ENCODE measurements at places on chromosomes 6 and 20.
A peak's percentile ranks its signal among the peaks of the same experiment; 100 is the strongest.

GRCh38 chr20:11799281-11799684 is 118.4 kb upstream of the BTBD3 start:
- DNase-seq = no peak

DNA sequence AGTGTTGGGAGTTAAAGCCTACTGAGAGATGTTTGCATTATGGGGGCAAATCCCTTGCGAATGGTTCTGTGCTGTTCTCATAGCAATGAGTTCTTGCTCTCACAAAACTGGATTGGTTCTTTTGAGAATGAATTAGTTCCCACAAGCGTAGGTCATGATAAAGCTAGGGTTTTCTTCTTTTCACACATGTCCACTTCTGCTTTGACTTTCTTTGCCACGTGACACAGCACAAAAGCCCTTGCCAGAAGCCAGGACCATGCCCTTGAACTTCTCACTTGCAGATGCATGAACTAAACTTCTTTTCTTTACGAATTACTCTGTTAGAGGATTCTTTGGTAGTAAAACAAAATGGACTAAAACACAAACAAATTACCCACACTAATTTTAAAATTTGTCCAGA is 922.8 kb downstream of the EPHA7 start:
- no peak for DNase-seq

DNA sequence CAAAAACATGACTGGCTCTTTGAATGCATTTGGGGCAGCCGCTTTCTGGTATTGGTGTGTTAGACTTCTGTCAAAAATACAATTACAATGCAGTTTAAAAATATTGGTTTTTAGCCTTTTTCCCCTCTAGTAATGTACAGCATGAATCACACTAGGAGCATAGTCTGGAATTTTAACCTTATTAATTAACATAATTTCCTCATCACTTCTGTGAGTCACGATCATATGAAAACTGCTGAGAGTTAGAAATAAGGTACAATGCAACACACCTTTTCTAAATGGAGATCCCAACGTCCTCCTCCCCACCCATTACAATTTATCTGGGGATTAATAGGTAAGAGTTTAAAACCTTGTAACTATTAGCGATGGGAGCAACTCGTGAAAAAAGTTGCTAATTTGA is 297.1 kb upstream of the RIMS1 start:
- DNase-seq = no peak

DNA sequence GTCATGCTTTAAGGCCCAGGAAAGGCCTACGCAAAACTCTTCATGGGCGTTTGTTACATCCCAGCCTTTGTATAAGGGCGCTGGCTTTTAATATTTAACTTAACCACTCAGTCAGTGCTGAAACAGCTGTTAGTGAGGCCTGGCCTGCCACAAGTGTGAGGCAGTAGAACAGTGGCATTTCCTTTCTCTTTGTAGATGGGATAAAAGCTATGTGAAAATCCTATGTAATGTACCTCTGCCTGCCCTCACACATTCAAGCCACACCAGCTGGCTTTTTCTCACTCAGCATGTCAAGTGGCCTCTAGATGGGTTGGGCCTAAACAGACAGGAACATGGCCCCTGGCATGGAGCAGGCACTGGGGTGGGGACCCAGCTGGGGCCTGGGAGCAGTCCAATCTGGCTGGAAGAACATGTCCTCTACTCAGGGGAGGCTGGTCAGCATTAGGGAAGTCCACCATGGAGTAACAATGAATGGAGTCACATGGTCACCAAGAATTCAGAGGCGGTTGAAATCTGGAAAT is 20.7 kb downstream of the CGA start:
- DNase-seq = peak; percentile 13

GRCh38 chr6:31681135-31681671 is 336 bp upstream of the LY6G5C start:
- peak; percentile 31 for DNase-seq

GRCh38 chr6:106287215-106287614 is 38.3 kb downstream of the ATG5 start:
- DNase-seq = no peak

DNA sequence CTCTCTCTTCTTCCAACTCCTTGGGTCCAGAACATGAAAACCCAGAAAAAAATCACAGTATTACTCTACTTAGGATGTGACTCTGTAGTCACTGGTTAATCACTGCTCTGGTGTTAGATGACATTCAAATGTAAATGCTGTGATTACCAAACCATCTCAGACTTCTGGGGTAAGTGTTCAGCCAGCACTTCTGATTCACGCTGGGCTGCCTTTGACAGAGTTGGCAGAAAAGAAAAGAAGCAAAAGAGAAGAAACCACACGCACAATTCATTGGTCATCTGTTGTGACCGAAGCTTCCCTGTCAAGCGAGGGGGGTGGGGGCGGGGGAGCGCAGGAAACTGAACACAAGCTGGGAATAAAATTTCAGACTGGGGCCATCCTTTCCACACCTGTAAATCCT is 82.7 kb downstream of the PSMG4 start:
- DNase-seq = peak; percentile 96

DNA sequence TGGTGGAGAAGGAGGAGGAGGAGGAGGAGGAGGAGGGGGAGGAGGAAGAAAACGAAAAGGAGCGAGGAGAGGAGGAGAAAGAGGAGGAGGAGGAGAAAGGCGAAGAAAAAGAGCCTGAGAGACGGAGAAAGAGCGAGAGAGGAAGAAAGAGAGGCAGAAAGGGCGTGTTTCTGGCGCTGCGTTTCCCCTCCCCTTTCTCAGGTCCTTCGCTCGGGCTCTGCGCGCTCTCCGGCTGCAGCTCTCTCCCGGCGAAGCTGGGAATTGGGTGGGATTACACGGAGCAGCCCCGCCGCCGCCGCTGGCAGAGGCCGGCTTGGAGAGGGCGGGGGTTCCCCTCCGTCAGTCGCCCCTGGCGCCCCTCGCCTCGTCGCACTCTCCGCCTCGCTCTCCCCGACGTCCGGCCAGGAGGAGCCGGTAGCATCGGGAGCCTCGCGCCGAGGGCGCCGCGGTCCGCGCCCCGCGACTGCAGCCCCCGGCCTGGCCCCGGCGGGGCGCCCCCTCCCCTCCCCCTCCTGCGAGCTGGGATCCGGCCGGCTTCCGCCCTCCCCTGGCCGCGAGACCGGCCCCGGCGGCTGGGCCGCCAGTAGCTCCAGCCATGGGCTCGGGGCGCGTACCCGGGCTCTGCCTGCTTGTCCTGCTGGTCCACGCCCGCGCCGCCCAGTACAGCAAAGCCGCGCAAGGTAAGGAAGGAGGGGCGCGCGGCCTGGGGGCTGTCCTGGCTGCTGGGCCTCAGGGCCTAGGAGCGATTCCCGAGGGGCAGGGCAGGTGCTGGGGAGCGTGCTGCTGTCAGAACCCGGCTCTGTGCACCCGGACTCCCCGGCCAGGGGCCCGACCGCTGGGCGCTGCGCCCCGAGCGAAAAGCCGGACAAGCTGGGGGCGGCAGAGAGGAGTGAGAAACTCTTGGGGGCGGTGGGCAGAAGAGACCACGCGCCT is at the start of gene SCUBE3:
TSS of gene SCUBE3 (plus strand) at position 133 of the 933 bp plus-strand sequence. CDS start at position 596, 463 bp downstream.
- no peak for DNase-seq

DNA sequence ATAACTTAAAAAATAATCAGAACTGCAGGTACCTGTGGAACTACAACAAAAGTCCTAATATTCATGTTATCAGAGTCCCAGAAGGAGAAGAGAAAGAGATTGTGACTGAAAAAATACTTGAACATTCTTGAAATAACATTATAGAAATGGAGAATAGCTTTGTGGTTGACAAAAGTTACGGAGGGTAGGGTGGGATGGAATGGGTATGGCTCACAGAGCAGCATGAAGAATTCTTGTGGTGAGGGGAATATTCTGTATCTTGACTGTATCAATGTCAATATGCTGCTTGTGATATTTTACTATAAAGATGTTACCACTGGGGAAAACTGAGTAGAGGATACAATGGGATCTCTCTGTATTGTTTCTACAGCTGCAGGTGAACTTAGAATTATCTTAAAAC is 122.5 kb downstream of the DST start:
- DNase-seq = no peak

- DNase-seq = no peak
Measured at GRCh38 chr6:99409672-99410071, 15.4 kb downstream of the PNISR start.

DNA sequence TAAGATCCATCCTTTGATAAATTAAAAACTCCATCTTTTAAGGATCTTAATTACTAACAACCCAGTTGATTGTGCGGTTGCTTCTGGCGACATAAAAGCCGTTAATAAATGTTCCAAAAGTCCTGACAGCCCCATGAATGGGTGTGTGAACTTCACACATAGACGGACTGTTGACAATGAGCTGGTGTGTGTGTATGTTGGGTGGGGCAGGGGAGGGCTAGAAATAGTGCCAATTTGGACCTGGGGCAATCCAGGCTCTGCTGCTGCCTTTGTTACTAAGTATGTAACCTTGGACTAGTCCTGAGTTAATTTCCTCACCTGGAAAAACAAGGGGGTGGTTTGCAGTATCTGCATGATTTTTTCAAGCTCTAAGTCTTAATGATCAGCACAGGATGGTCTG is 4.2 kb downstream of the MAS1 start:
- DNase-seq = no peak

DNA sequence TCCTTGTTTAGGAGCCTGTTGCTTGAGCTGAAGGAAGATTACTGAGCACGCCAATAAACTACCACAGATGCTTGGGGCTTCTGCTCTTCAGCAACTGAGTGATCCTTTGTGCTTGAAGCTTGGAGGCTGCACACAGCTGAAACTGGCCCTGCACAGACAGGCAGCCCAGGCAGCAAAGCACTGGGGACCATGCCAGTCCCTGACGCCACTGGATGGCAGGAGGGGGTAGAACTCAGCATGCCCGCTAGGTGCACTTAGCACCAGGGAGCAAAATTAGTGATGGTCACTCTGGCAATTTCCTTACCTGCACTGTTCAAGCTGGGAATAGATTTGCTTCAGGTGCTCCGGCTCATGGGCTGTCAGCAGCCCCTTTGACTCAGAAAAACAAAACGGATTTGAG is 91.5 kb downstream of the FAM50B start:
- DNase-seq = no peak

- no peak for DNase-seq
Measured at GRCh38 chr6:167965592-167966539, 31.6 kb upstream of the KIF25 start.

DNA sequence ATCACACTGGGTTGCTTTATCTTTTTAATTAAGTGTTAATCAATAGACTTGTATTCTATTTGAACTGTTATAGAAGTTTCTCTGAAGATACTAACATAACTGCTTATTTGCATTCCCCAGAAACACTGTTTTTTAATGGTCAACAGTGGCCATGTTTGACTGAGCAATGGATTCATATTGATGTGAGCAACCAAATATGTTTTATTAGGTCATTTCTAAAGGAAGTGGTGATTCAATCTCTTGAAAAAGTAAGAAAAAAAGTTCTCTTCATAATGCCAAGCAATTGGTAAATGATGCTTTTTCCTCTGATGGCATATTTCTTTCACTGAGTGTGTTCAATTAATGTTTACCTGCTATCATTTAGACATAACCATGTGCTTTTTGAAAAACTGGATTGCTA is 593.0 kb upstream of the CITED2 start:
- no peak for DNase-seq

- DNase-seq = no peak
Measured at GRCh38 chr6:124797224-124797623, 165.0 kb upstream of the RNF217 start.

GRCh38 chr6:24145690-24146131 is 19.7 kb downstream of the NRSN1 start:
- DNase-seq = no peak

GRCh38 chr6:82906489-82906888 is 159.2 kb downstream of the UBE3D start:
- DNase-seq = peak; percentile 5

GRCh38 chr6:16602035-16602434 is 159.2 kb downstream of the ATXN1 start:
- no peak for DNase-seq

Data from fibroblast of gingiva (primary cell).